ENCODE measurements at places on chromosomes 7 and 10.

DNA sequence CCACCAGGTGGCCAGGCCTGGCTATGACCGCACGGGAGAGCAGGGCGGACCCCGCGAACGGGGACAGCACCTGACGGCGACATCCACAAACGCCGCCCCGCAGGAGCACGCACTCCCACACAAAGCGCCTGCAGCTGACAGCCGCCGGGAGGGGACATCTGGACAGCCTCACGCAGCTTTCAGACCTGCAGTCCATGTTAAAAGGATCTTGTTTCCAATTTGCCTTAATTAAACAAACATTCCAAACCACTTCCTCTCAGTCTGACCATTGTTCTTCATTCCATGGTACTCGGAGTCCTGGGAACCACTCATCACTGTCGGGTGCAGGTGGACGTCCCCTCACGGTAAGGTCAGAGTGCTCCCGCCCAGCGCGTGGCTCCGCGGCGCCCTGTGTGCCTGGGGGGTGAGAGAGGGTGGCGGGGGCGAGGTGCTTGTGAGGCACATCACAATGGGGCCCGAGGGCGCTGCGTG, 5.9 kb upstream of the GPER1 start:
- no peak for DNase-seq

DNA sequence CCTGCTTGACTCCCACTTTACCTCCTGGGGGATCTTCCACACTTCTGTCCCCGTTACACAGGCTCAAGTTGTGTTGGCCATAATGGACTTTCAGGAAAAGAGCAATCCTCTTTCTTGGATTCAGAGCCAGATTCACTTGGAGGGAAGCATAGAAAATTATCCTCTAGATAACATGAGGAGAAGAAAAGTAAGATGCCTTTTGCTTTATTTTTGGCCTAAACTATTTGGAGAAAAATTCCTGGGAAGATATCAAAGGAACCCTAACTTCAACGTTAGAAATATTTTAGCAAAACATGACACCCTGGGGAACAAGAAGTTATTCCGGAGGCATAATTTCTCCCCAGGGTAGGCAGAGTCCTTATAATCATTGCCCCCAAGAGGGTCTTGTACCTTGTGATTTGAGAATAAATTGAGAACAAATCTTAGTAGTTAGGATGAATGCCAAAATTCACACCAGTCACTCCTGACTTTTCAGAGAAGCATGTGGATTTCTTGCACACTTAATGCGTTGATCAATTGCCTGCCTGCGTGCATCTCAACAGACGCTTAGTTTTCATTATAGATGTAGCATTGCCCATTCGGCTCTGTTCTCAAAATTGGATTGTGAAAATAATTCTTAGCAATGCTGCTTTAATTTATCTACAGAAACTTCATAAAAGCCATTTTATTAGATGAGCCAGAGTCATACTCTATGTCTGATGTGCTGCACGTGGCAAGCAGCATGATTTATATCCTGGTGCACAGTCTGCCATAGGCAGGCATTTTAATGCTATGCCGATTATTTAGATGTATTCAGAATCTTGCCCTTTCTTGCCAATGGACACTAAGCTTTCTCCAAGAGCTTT, 224.4 kb downstream of the C7orf25 start:
- DNase-seq = no peak

DNA sequence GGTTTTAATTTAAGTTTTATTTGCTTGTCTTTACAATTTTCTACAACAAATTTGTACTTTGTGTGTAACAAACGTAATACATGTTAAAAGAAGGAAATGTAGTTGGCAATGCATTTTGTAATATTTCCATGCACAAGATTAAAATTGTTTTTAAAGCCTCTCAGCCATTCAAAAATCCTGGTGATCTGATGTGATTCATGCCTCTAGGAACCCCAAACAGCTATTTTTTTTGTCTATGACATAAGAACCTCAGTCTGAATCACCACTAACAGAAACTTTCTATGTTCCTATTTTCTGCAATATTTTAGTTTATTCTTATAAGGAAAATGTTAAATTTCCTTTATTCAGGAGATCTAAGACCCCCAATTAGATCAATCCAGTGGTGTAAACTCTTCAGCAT, 183.1 kb upstream of the YAE1 start:
- DNase-seq = no peak

GRCh38 chr7:136174477-136175125, 197.4 kb upstream of the MTPN start:
- DNase-seq = no peak

- DNase-seq = no peak
Observed at GRCh38 chr7:20647908-20648776, 32.7 kb downstream of the ABCB5 start.

DNA sequence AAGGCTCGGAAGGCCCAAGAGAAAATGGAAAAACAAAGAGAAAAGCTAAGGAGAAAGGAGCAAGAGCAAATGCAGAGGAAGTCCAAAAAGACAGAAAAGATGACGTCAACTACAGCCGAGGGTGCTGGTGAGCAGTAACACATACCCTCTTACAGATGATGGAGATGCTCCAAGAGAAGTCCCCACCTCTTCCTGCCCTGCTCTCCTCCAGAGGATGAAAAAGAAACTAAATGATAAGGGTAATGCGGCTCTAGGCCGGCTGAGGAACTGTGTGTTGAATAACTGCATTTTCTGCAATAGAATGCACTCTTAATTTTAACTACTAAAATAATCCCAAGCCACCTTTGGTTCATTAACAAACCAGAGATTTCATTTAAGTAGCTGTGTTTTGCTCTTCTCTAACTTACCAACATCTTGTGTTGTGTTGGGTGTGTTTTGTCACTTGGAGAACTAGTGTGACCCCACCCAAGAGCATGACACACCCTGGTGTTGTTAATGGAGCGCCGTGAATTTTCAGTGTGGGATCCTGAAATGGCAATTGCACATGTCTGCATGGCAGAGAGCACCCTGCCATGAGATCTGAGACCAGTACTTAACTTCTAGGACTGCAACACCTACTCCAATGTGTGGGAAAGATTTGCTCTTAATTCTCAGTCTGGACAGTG, 34.0 kb downstream of the PON1 start:
- no peak for DNase-seq

DNA sequence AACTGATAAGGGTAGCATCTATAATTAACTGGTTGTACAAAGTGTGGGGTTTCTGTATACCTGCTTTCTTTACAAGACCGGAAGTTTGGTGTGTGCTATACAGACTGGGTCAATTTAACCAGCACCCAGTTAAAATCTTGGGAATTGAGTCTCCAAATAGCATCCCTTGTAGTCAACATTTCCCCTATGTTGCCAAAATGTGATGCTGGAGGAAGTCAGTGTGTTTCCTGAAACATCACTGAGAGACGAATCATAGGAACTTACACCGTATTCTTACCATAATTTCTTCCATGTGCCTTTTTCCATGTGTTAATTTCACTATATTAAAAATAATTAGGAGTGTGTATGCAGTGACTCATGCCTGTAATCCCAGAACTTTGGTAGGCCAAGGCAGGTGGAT, 1.7 kb downstream of the AKR1C4 start:
- no peak for DNase-seq

DNA sequence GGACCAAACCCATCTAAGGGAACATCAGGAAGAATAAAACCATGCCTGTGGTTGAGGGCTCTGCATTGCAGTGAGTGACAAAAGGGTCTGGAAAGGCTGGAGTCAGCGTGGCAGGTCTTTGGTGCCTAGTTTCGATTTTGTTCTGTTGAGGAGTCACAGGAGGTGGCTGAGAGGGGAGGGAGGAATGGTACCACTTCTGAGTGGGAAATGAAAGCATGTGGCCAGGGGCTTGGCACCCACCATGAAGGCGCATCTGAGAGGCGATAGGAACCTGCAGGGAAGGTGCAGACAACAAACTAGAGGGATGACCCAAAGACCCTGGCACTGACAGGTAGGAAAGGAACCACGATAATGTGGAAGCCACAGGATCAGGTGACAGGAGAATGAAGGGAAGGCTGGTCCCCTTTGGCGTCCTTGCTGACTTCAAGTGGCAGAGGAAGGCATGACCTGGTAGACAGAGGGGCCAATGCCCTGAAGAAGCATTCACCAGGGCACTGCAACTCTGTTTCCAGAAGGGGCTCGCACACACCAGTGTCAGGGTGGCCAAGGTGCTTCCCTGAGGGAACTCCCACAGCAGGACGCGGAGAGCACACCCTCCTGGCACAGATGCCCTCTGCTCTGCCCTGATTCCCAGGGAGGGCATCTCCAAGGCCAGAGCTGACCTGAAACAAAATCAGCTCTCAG, 41.7 kb downstream of the HIPK2 start:
- no peak for DNase-seq

DNA sequence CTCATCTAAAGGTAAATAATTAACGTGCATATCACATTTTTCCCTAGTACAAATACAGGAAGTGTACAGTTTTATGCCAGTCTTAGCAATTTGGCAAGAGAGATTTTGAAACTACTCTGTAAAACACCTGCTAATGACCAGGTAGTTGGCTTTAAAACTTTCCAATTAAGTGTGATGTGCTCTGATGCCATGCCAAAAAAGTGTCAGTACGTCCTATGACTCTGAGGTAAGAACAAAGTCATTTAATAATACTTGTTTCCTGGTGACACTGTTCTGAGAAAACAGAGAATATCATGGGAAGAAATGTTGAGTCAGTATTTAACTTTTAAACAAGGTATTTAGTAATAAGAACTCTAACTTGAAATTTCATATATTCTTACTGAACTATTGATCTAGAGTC, 9.6 kb downstream of the PDZD8 start:
- no peak for DNase-seq

DNA sequence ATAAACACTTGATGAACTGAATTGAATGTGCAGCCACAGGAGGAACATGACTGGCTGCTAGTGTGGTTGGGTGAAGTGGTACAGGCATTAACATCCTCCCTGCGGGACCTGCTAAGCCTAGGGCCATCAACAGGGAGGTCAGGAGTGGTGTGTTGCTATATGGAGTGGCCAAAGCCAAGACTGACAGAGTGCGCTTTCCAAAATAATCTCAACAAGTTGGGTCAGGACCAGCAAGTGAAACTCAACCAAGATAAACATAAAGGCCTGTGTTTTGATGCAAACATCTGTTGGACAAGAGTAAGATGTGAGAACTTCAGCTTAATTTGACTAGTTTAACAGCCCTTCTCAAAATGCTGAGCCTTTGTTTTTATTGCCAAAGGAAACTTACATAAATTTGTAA, 97.7 kb downstream of the WDFY4 start:
- no peak for DNase-seq

DNA sequence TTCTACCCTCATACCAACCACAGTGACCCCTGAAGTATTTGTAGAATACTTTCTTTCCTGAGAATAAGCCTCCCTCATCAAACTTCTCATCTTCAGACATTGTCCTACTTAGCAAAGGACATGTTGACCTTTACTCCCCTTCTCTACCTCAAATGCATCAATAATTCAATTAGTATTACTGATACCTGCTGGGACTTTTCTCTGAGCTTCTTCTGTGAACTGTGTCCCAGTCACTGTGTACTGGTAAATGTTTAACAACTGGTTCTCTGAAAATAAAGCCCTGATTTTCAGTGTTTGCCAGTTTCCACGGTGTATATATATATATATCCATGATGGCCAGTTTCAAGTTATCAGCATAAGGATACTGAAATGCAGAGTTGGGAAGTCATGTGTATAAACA, 12.2 kb downstream of the PANK1 start:
- no peak for DNase-seq

- no peak for DNase-seq
Observed at GRCh38 chr7:129607471-129608120, 3.9 kb upstream of the NRF1 start.
